Vagina (tissue), 2 donors: ENCODE measurements at places on chromosomes 13 and 19.

DNA sequence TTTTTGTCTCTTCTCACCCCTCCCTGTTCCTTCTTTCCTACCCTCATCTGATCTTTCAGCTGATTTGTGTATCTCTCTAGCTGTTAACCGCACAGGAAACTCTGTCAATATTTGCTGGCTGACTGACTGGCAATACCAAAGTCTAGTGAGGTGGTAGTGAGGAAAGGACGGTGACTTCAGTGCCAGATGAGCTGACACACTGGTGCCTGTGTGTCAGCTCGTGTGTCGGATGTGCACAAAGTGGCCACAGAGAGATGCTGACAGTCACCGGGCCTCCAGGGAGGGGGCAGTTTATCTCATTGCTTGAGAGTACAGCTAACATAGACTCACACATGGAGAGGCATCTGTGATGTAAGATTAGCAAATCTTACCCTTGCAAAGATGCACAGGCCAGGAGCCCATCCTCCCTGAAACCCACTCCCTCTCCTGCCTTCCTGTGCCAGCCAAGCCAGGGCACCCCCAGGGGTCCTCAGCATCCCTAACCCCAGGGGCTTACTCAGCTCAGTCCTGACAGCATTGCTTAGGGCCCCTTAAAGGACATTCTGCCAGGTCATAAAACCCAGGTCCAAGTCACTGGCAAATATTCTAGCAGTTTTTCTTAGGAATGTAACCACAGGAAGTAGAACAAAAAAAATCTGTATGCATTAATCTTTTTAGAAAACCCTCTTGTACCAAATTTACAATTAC lies 80.2 kb downstream of the SHISA2 start:
- no peak for DNase-seq

GRCh38 chr13:79541426-79542049 lies 60.6 kb downstream of the NDFIP2 start:
- no peak for DNase-seq

GRCh38 chr13:113050734-113051431 lies 54.7 kb upstream of the F7 start:
- no peak for DNase-seq

DNA sequence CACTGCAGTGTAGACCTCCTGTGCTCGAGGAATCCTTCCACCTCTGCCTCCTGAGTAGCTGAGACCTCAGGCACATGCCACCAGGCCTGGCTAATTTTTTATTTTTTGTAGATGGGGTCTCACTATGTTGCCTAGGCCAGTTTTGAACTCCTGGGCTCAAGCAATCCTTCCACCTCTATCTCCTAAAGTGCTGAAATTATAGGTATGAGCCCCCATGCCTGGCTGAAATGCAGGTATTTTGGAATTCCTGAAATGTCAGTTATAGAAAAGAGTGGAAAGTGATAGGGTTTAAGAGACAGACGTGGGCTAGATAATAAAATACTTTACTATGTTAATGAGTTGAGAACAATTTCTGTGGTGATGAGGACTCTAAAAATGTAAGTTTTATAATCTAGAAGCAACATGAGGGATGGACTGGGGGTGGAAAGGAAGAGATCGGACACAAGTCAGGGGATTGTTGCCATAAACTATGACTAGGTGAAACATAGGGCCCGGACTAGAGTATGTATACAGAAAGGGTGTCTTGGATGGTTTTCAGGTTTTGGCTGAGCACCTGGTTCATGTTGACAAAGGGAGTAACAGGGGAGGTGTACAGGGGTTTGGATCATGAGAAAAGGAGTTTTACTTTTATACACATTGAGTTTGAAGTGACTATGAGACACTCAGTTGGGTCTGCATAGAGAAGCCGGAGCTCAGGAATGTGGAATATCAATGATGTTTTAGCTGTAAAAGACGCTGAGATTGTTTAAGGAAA lies 165.6 kb upstream of the STARD13 start:
- no peak for DNase-seq
